ENCODE measurements at places on chromosomes 3 and 15.
A peak's percentile ranks its signal among the peaks of the same experiment; 100 is the strongest.

DNA sequence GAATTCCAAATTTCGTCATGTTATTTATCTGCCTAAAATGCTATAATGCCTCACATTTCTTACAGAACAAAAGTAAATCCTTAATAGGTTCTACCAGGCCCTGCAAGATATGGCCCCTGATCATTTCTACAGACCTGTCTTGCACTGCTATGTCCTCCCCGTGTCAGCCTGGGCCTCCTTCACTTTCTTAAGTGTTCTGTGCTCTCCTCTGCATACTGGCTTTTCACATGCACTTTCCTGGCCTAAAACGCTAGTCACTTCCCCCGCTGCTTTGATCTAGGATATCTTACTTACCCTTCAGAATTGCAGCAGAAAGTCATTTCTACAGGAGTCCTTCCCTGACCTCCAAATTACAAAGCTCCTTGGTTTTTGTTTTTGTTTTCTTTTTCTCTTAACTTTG lies 551.3 kb downstream of the NSUN3 start:
- DNase-seq = no peak

DNA sequence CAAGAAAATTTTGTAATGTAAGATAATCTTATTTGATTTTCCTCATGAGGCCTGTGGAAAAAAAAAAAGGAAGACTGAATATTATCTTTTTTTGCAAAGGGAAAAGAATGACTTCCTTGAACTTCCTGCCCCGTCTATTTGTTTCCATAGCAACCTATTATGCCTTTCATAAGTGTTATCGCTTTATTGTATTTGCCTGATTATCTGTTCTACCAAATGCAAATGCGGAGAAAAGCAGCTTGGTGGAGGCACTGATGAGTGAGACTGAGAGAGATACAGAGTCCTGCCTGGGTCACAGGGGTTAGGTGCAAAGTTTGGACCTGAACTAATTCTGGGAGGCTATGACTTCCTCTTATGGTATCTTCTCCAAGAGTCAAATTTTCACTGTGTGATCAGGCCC lies 334.0 kb upstream of the KCNMB2 start:
- DNase-seq = no peak

DNA sequence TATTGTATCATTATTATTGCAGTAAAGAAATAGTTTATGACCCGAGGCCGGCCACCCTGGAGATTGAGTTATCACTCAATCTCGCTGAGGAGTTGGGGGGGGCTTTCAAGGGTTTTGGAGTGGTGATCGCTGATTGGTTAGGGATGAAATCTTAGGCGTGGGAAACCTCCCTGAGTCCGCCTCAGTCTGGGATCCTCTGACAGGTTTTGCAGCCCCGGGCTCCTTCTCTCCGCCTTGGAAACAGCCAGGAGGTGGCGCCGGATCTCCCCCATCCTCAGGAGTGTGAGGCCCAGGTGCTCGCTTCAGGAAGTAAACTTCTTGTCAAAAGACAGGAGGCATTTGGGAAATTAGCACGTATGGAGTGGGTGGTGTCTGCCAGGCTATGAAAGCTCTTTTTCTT lies 41.1 kb upstream of the SEC61A1 start:
- DNase-seq = no peak

- DNase-seq = no peak
Observed at GRCh38 chr3:168973206-168973605, 690.3 kb downstream of the MECOM start.

DNA sequence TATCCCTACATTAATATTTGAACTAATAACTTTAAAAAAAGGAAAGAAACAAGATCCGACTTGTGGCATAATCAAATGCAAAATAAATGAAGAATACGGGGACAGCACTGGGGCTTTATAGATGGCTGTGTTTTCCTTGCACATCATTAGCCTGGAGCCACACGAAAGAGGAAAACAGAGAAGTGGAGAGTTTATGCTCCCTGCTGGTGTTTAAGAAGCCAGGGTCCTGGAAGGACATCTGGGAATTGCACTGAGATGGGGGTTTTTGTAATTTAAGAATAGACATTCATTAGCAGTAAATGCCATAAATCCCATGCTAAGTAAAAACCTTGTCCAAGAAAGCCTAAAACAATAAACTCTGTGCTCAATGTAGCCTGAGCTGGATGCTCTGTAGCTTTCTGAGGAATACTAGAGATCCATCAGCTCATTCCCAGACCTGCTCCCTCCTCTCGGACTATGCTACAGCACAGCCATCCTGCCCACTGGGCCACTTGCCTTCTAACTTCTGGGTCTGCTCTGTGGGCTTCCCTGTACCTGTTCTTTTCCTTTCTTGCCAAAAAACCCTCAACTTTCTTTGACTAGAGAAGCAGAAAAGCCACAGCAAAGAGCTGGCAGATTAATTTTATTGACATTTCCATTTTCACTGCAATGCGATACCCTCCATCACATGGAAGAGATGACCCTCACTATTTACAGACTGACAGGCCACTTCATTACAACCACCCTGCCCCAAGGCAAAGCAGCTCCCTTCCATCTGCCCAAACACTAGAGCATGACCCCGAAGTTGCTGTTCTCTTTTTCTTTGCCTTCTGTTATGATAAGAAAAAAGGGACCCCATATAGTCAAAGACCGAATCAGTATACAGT lies 62.3 kb downstream of the MEIS2 start:
- DNase-seq = no peak

- no peak for DNase-seq
Observed at GRCh38 chr3:154135511-154136173, 14.5 kb downstream of the ARHGEF26 start.

DNA sequence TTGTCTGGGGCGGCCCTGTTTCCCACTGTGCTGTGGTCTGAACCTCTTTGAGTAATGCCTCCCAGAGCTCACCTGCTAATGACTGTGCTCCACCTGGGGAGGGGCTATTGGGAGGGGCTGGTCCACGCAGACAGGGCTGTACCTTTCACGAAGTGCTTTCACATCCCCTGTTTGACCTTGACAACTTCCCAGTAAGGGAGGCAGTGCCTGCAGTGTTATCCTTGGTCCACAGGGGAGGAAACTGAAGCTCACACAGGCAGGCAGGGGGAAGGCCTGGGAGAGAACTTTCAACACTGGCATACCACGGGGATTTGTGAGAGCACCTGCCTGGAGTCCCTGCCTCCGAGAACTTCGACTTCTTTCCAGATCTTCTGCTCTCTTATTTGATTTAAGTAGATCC lies 91.2 kb downstream of the CACNA1D start:
- no peak for DNase-seq

GRCh38 chr3:174955513-174956016 lies 96.4 kb downstream of the NAALADL2 start:
- DNase-seq = no peak

GRCh38 chr3:17219593-17219992 lies 334.8 kb downstream of the PLCL2 start:
- DNase-seq = no peak

GRCh38 chr3:82957696-82958095 lies 1196.3 kb upstream of the GBE1 start:
- no peak for DNase-seq

- no peak for DNase-seq
Observed at GRCh38 chr3:125042725-125043406, 12.9 kb downstream of the HEG1 start.

DNA sequence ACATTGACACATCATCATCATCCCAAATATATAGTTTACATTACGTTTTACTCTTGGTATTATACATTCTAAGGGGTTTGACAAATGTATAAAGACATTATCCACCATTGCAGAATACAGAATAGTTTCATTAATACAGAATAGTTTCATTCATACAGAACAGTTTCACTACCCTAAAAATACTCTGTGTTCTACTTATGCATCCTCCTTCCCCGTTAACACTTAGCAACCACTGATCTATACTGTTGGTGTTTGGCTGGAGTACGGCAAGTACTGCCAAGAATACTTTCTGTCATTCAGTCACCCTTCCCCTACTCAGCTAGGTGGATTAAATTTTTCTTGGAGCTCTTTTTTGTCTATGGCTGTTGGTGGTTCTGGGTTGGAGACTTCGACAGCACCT lies 33.4 kb downstream of the LEKR1 start:
- no peak for DNase-seq

DNA sequence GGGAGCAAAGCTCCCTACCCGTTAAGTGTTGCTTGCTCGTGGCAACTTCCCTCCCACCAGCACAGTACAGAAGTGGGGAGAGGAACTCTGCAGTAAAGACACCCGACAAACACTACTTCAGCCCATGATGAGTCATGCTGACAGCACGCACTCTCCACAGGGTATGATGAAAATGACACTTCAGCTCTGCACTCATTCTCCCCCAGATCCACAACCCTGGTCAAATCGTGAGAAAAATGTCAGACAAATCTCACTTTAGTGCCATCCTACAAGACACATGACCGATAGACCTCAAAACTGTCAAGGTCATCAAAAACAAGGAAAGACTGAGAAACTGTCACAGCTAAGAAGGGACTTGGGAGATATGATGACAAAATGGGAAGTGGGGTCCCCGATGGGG lies 278.9 kb downstream of the OCA2 start:
- no peak for DNase-seq

DNA sequence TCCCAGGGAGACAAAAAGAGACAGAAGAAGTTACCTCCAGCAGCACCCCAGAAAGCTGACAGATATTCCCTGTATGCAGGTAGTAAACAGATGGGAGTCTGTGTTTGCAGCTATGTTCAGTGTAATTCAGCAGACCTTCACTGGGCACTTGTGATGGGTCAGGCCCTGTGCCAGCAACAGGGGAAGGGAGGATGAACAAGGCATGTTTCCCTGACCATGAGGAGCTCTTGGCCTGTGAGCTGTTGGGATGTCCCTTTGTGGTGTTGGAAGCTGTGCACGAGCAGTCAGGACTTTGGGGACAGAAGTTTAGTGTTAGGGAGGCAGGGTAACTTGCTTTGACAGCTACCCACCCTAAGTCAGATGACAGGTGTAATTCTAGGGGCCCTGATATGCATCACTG lies 106.0 kb upstream of the TRIM42 start:
- DNase-seq = no peak

GRCh38 chr3:40208251-40208650 lies 101.3 kb upstream of the EIF1B start:
- no peak for DNase-seq

DNA sequence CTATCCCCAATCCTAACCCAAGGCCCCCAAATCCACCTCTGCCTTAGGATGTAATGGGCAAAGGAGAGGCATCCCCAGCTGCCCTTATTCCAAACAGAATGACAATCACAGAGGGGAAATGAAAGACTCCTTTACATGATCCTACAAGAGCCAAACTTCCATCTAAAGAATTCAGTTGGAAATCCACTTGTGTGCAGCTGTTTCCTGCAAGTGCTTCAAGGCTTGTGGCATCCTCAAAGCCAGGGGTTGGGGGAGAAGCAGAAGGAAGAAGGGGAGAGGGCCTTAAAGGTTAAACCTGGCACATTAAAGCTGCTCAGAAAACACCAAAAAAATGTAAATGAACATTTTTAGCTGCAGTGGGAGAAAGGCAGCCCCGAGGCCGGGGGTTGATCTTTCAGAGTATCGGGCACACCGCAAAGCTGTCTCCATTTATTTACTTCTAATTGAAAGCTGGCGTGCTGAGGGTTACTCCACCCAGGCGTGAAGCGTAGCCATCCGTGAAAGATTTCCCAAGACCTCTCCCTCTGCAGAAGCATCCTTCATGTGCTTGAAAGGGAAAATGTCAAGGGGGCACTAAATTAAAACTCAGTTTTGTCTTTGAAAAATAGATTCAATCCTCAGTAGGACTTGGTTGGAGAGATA lies 217.8 kb downstream of the SHQ1 start:
- no peak for DNase-seq

DNA sequence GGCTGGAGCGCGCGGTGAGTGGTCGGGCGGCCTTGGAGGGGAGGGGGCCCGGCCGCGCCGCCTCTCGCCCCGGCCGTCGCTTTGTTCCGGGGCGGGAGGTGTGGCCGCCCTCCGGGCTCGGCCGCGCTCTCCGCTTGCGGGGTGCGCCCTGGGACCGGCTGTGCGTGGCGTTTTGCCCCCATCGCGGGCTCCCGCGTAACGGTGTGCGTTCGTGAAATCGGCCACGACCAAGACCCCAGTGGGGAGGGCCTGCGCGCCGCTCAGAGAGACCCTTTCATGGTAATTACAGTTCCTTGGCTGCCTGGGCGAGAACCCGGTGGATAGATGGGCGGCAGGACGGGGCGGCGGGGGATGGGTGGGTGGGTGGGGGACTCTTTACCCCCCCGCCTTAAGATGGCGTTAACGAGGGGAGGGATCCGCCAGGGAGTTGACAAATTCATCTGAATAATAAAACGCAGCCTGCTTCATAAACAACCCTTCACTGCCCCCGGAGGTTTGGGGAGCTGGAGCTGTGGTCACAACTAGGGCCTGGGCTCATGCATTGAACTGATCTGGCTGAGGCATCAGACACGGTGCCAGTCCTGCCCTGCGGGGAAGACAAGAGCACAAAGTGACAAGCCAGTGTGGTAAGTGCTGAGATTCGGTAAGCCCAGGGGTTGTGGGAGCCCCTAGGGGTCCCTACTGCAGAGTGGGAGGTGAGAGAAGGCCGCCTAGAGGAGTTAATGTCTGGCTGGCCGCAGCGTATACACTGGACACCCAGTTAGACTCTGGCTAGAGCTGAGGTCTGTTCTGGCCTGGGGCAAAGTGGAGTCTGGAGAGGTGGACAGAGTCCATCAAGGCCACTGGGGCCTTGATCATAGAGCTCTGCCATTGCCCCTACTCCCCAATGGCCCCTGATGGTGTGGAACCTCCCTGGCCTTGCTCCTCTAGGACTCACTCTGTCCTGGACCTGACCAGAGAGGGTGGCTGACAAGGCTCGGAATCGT lies 668 bp downstream of the MRAS start:
- peak; percentile 23 for DNase-seq

DNA sequence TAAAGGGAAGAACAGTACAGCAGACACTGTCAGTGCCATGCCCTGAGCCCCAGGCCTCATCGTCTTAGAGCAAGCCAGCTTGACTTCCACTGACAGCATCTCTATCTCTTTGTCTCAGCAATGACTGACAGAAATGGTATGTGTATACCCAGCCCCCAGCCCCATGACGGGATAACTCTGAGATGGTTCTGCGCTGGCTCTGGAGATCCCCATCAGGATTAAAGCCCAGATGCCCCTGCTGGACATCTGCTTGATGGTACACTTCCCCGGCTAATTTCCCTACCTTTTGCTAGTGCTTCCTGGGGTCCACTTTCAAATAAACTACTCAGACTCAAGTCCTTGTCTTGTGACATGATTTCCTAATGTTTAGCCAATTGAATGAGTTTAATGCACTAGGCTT lies 7.6 kb downstream of the NMNAT3 start:
- DNase-seq = no peak

- DNase-seq = no peak
Observed at GRCh38 chr15:39161096-39161495, 419.8 kb upstream of the THBS1 start.

Measured in NCI-H1694 treated with DMSO at 0.1 percent for 48 hours (cell line).